Cortex of kidney (tissue), 1 donor: ENCODE measurements at places on chromosomes 1 and 21.

GRCh38 chr1:230348386-230349019 is 77.6 kb downstream of the PGBD5 start:
- DNase-seq = no peak

DNA sequence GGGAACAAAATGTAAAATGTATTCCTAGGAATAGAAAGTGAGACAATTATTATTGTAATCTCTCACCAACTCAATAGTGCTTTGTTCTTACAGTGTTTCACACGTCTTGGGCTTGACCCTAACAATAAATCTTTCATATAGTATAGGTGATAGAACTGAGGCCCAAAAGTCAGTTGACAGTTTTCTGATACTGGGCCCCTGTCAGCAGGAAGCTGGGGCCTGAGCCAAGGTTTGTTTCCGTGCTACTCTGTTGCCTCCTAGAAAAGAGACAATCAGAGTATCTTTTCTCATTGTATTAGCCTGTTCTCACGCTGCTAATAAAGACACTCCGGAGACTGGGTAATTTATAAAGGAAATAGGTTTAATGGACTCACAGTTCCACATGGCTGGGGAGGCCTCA is 5.0 kb downstream of the RRP1B start:
- DNase-seq = no peak

- no peak for DNase-seq
These were observed 6.6 kb upstream of the MIIP start for GRCh38 chr1:12012560-12013316.

DNA sequence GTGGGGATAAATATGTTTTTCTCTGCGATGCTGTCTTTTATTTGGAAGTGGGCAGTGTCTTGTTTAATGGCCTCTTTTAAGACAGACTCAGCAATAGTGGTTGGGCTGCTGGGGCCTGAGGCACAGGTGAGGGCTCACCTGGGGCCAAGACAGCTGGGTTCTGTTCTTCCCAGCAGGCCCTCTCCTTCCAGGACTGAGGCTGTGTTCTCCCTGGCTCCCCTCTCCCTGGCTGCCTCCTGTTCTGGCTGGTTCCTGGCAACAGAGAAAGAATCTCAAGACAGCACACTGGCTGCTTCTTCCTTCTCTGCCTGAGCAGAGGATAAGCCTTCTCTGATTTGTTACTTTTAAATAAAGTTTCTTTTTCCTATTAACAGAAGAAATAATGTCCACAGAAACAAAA is 7.4 kb upstream of the GRHL3 start:
- no peak for DNase-seq

DNA sequence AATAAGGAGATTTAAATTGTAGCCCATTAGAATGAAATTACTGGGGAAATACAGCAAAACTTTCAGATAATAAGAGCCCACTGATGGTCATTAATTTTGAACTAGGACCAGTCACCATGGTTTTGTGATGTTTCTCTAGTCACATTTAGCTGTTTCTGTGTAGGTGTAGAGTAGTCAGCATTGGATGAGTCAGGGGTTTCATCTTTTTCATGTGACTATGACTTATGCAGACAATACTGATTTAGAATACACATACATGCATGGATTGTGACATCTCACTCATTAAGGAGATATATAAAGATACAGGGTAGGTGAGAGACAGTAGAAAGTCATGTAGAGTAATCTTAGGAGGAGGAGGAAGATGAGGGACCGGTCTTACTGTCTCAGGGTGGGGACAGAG is 1192.7 kb downstream of the KCNT2 start:
- no peak for DNase-seq

DNA sequence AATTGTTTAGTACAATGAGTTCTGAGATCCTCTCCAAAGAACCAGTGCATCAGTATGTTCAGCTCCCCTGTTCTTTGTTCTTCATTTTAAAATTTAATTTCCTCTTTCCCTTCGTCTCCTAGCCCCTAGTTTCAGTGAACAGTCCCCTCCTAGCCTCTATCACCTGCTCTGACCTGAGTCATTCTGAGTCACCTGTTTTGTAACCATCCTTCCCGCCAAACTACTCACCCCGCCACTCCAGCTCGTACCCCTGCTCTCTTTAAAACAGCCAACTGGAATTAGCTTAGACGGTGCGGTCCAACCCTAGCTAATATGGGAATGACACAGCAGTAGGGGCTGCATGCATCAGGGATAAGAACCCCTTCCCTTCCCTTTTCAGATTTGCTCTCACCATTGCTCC is 16.8 kb upstream of the ERVH48-1 start:
- no peak for DNase-seq
